ENCODE measurements at places on chromosomes 11 and 22.

DNA sequence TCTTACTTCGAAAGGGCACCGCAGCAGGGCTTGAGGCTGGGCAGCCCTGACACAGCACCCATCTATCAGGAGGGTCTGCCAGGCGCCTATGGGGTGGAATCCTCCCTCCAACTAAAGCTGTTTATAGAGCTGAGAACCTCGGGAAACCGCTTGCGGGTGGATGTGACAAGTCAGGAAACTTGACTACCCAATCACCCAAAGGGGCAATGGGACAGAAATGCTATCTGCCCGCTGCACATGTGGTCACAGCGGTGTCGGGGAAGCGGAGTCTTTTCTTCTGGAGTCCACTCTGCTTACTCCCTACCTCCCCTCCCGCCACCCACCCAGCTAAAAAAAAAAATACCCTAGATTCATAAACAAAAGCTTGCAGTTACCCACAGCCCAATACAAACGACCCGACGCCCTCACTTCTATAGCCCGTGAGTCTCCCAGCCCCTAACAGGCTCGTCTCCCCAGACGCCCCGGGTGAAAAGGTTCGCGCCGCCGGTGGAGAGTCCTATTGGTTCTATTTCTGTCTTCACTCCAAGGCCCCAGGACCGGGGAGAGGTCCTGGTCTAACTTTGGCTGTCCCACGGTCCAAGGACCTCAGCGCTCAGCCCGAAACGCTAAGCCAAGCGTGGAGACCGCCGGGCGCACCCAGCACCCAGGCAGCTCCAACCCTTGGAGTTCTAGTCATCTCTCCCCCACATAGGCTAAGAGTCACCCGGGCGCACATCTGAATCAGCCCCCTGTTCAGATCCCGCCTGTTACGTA is 1.4 kb downstream of the TRPC6 start:
- DNase-seq = no peak
- no peak overlapping the region for H3K27ac ChIP-seq
- H3K27me3 ChIP-seq = peaks cover 43% of the 10 kb centered on the region

GRCh38 chr11:74171997-74172396 is 908 bp downstream of the PPME1 start:
- no peak for DNase-seq
- H3K4me1 ChIP-seq = peaks cover 6% of the 10 kb centered on the region
- no peak overlapping the region for H3K4me3 ChIP-seq
- H3K27me3 ChIP-seq = no peaks in the 10 kb centered on the region
- no peak overlapping the region for H3K27ac ChIP-seq
- no peaks in the 10 kb centered on the region for H3K36me3 ChIP-seq

GRCh38 chr11:17720796-17721171 is 1.4 kb downstream of the MYOD1 start:
- no peak overlapping the region for H3K27ac ChIP-seq
- no peaks in the 10 kb centered on the region for H3K36me3 ChIP-seq
- DNase-seq = no peak
- peaks cover 36% of the 10 kb centered on the region for H3K27me3 ChIP-seq

DNA sequence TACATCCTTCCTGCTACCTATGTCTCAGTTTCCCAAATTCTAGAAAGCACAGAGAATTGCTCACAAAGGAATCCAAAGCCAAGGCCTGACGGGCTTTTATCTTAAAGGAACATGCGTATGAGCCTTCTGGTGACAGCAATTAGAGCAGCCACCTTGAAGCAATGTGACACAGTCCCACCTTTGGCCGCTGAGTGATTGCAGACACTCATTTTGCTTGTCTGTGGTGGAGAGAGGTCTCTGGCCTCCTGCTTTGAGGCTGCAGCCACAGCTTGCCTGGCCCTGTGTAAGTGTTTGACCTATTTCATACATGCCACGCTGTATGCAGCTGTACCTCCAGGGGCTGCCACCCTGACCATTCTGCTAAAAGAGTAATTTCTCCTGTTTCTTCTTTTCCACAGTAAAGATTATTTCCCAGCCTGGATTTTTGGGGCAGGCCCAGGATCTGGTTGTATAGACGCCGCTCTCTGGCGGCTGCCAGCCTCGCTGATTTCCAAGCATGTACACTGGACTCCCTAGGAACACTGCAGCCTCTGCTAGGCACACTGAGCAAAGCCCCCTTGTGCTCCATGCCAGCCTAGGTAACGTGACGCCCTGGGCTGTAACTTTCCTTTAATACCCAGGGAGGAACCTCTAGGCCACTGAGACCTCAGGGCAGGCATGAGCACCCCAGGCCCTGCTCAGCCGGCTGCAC is 1.1 kb upstream of the TMA7B start:
- no peak for DNase-seq
- H3K27ac ChIP-seq = no peak overlapping the region
- peaks cover 54% of the 10 kb centered on the region for H3K4me1 ChIP-seq
- H3K36me3 ChIP-seq = peaks cover 35% of the 10 kb centered on the region
- no peak overlapping the region for H3K4me3 ChIP-seq

GRCh38 chr11:62610814-62611704 is 1.5 kb downstream of the EML3 start:
- no peak for DNase-seq
- H3K27ac ChIP-seq = peak overlapping the region; percentile 97
- H3K4me1 ChIP-seq = peaks cover 48% of the 10 kb centered on the region
- no peaks in the 10 kb centered on the region for H3K27me3 ChIP-seq

- no peaks in the 10 kb centered on the region for H3K27me3 ChIP-seq
- no peak for DNase-seq
- peaks cover 29% of the 10 kb centered on the region for H3K4me1 ChIP-seq
- peaks cover 9% of the 10 kb centered on the region for H3K36me3 ChIP-seq
- H3K27ac ChIP-seq = no peak overlapping the region
Measured at GRCh38 chr11:73532310-73532709, 65.6 kb downstream of the FAM168A start.

DNA sequence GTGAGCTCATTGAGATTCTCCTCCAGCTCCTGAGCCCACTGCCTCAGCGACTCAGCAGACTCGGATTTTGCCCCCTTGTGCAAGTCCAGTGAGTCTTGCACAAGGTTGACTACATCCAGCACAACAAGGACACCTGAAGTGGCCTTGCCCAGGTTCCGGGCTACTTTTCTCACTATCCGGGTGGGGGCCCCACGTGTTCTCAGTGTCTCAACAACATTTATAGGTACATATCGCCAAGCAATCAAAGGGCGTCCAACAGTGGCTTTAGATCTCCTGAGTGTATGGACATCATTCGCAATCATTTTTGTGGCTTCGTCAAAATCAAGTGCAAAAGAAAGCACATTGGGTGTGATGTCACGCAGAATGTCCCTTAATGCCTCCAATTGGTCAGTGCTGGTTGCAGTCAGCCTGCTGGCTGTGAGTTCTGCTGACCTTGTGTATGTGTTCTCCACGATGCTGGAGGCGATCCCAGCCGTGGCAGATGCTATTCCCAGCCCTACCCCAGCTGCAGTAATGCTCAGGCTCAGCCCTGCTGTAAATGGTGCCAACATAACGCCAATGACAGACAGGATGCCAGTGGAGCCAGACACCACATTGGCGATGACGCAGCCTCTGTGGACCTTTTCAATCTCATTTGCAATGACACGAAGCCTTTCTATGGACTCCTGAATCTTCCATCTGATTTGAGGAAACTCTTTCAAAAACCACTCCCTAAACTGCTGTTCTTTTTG is 10.3 kb downstream of the APOL4 start:
- no peak for DNase-seq
- H3K27ac ChIP-seq = no peak overlapping the region
- H3K4me3 ChIP-seq = no peak overlapping the region
- peaks cover 8% of the 10 kb centered on the region for H3K36me3 ChIP-seq
- no peaks in the 10 kb centered on the region for H3K4me1 ChIP-seq

GRCh38 chr22:30005213-30005857 is 74.9 kb upstream of the HORMAD2 start:
- H3K4me1 ChIP-seq = no peaks in the 10 kb centered on the region
- H3K36me3 ChIP-seq = peaks cover 6% of the 10 kb centered on the region
- H3K4me3 ChIP-seq = peak overlapping the region; percentile 21
- peak; percentile 43 for DNase-seq
- no peaks in the 10 kb centered on the region for H3K27me3 ChIP-seq

GRCh38 chr22:45831394-45831793 is 145.6 kb downstream of the WNT7B start:
- peaks cover 4% of the 10 kb centered on the region for H3K4me1 ChIP-seq
- DNase-seq = no peak
- H3K36me3 ChIP-seq = peaks cover 19% of the 10 kb centered on the region

DNA sequence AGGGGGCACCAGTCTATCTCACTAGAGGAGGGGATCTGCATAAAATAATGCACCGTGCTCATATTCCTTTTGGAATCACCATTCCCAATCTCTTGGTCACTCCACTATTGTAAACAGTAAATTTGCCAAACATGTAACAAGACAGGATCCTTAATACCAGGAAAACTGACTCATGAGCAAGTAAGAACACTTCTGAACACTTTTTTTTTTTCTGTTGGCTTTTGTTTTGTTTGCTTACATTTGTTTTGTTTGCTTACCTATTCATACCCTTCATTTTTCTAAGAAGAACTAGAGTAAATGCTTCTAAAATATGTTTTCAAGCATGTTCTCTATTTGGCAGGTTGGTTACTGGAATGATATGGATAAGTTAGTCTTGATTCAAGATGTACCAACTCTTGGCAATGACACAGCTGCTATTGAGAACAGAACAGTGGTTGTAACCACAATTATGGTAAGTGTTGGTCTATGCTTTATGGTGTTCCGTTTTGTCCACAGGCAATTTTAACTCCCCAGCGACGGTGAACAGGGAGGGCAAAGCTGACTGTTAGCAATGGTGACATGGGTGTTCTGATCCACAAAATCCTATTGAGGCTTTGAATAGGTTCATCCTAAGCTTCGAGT is 111.8 kb downstream of the MSANTD4 start:
- H3K4me1 ChIP-seq = no peaks in the 10 kb centered on the region
- H3K4me3 ChIP-seq = no peak overlapping the region
- no peaks in the 10 kb centered on the region for H3K27me3 ChIP-seq
- no peak for DNase-seq
- no peak overlapping the region for H3K27ac ChIP-seq
- H3K36me3 ChIP-seq = no peaks in the 10 kb centered on the region

DNA sequence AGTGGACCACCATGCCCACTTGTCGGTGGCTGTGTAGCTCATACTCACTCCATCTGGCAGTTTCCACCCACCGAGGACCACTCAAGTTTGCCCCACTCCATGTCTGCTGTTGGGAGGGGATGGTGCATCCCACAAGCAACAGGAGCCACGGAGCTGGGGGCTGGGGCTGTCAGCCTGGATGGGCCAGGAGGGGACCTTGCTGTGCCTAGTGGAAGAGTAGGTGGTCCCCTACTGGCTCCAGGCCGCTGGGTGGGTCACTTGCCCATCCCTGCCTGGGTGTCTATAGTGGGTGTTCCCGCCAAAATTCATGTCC is 57.0 kb downstream of the SMIM38 start:
- no peak overlapping the region for H3K27ac ChIP-seq
- no peak overlapping the region for H3K4me3 ChIP-seq
- H3K36me3 ChIP-seq = peaks cover 7% of the 10 kb centered on the region
- peaks cover 13% of the 10 kb centered on the region for H3K27me3 ChIP-seq
